ENCODE measurements at places on chromosomes 7 and 10. TPM values are rescaled to one million over a fixed set of nuclear protein-coding genes. Genes with fewer than 3 reads are reported as not detected.

TLX1 gene
- total RNA-seq: not detected

THNSL1 gene
- total RNA-seq: 4.7 TPM

TUBAL3 gene
- 0.24 TPM for total RNA-seq

DTX2 gene
- total RNA-seq: 32.7 TPM

TMEM236 gene
- total RNA-seq: 0.05 TPM

MYOZ1 gene
- total RNA-seq: 0.05 TPM

PVRIG gene
- not detected for total RNA-seq

SFMBT2 gene
- 8.8 TPM for total RNA-seq
